ENCODE measurements at places on chromosomes 6 and 20.

DNA sequence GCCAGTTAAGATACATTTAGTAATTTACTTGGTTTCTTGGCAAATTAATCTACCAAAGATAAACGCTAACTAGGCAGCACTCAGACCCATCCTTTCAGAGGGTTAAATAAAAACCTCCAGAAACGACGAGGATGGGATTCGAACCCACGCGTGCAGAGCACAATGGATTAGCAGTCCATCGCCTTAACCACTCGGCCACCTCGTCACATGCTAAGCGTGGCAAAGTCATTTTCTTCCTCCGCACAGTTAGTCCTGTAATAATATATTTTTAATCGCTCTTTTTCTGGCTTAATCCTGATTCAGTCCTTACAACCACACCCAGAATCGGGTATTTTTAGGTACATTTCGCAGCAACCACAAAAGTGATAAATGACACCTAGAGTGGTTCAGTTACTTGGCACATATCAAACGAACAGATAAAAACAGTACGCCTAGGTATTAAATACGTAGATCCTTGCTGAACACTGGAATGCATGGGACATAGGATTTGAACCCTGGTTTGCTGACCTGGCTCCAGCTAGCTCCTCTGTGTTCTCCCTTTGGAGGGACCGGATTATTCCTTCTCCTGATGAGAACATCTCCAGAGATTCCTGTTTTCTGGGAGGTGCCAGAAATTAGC is 71.6 kb downstream of the GPX5 start:
- DNase-seq = peak; percentile 71

GRCh38 chr6:113713665-113714064 is 143.5 kb upstream of the MARCKS start:
- DNase-seq = no peak

DNA sequence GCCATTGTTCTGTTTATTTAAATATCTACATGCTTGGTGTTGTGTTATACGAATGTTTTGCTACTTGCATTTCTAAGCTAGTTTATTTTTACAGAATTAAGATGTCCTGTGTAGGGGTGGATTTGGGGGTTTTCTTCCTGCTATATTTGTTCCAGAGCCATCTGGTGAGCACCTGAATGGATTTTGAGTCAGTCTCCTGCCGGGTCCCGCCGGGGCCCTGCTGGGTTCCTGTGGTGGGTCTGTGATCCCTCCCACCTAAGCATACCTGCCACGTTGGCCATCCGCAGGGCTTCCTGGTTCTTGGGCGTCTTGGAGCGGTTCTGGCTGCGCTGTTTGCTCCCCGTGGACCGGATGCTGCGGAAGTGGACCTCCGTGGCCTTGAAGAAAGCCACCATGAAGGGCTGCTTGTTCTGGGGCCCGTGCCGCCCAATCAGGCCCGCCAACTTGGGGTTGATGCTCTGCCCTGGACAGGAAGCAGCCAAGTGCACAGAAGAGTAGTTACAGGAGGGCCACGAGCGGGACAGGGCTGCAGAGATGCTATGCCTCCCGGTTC is 82.9 kb downstream of the BMP7 start:
- DNase-seq = no peak

DNA sequence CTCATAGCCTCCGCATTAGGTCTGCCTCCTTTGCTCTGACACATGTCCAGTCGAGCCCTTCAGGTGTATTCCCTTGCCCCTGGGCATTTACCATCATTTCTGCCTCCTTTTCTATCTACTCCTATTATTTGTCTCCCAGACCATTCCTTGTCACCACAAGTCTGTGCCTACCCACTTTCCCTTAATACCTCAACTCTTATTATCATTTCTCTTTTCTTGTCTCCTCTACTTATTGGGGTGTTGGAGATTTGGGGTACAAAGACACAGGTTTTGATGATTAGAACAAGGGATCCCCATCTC is 1.4 kb downstream of the SYNGAP1 start:
- no peak for DNase-seq

DNA sequence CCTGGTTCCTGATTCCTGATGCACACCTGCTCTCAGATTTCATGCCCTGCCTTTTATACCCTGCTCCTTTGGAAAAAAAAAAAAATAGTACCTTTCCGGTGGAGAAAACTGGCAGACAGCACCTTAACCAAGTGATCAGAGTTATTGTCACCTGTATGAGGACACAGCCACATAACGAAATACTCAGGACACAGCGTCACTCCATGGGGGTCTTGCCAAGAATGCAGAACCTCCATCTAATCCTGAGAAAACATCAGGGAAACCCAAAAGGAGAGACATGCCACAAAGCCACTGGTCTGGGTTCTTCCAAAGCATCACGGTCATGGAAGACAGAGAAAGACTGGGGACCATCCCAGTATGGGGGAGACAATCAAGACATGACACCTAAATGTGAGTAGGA is 29.1 kb downstream of the BFSP1 start:
- no peak for DNase-seq

DNA sequence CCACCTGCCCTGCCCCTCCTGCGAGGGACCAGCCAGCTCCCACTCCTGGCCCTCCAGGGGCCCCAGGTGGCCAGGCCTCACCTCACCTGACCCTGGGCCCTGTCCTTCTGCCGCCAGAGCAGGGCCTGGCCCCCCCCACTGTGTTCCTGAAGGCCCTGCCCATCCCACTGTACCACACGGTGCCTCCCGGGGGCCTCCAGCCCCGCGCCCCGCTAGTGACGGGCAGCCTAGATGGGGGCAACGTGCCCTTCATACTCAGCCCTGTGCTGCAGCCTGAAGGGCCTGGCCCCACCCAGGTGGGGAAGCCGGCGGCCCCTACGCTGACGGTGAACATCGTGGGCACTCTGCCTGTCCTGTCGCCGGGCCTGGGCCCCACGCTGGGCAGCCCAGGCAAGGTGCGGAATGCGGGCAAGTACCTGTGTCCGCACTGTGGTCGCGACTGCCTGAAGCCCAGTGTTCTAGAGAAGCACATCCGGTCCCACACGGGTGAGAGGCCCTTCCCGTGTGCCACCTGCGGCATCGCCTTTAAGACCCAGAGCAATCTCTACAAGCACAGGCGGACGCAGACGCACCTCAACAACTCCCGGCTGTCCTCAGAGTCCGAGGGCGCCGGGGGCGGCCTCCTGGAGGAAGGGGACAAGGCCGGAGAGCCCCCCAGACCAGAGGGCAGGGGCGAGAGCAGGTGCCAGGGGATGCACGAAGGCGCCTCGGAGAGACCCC is 27.6 kb downstream of the ZNF831 start:
- DNase-seq = no peak

DNA sequence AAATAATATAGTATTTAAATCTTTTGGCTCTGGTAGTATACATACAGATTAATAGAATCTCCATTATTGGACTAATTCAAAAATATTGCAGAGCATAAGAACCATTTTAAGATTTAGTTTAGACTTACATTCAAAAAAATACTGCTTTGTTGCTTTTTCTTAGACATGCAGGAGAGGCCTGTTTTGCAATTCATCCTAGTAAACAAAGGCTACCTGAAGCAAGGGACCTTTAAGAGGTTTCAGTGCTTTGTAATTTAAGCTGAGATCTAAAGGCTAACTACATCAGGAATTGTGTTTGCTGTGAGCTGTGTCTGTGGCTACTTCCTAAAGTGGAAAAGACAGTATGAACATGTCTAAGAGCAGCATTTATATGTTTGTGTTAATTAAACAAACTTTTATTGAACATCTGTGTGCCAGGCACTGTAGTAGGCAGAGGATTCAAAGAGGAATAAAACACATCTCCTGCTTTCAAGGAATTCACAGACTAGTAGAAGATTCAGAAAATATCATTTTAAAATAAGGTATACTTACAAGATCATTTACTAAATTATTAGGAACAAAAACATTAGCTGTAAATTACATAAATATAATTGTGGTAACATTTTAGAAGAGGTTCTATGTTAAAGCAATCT is 29.1 kb upstream of the CALHM6 start:
- no peak for DNase-seq

GRCh38 chr20:33773412-33774089 is 37.6 kb upstream of the CHMP4B start:
- peak; percentile 38 for DNase-seq

DNA sequence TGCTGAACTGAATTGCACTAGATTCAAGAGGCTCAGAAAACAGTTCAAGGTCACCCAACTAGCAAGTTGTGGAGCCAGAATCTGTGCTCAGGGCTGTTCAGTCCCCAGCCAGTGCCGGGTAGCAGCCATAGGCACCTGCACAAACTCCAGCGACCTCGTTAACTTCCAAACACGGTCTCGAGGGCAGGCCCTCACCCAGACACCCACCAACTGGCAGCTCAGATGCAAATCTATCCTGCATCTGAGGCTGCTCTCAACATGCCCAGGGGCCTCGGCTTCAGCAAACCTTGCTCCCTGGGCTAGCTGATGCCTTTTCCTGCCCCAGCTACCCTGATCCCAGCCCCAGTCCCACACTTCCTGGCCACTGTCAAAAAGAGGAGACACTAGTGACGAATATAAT is 3.7 kb downstream of the JPH2 start:
- no peak for DNase-seq

DNA sequence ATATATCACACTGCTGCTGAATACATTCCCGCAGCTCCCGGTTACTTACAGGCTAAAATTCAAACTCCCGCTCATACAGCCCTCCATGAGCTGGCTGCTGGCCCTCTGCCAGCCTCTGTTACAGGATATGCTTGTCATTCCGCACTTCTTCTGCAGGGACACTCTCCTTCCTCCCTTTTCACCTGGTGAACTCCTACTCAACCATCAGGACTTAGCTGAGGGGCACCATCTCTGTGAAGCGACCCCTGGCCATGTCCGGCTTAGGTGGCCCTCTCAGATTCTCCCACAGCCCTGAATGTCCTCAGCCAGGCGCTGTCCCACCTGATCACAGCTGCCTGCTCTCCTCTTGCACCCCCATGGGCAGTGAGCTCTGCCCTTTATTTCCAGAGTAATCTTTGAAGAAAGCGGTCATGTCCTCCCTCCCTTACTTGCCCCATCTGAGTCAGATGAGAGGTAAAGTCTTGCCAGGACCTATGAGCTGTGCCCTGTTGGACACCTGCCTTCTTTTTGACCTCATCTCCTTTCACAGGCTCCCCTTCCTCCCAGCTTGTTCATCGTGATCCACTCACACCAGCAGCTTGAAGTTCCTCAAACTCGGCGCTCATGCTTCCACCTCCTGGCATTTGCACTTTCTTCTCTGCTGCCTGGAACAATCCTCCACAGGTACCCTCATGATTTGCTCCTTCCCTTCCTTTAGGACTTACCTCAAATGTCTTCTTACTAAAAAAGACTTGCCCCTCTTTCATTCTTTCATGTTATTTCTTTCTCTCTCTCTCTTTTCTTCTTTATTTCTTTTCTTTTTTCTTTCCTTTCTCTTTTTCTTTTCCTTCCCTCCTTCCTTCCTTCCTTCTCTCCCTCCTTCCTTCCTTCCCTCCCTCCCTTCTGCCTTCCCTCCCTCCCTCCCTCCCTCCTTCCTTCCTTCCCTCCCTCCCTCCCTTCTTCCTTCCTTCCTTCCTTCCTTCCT is 5.6 kb downstream of the CYP24A1 start:
- DNase-seq = no peak
